ENCODE measurements at places on chromosomes 1 and 21. TPM values are rescaled to one million over a fixed set of nuclear protein-coding genes. Genes with fewer than 3 reads are reported as not detected.

The MAP1LC3C gene
- total RNA-seq, result 0.19 TPM

The ADAM15 gene
- 44.9 TPM for total RNA-seq

The NOS1AP gene
- total RNA-seq, result 2.4 TPM

GRCh38 chr21:44632067-44632466, 5.1 kb upstream of the KRTAP10-10 start:
- DNase-seq, result no peak

DNA sequence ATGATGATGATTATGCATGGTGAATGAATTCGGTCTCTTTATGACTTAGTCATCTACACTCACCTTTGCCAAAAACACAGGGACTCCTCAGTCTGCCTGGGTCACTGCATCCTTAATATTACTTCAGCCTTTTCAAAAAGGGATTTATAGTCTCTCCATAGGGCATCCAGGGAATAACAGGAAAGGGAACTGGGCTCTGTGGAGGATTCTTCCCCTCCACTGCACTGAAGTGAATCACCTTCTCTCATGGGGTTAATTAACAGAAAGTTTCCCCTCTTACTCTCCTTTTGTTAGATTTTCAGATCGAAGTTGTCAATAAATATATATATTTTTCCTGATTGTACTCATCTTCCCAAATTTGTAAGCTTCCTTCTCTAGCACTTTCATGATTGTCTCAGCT, at the start of gene OR6K3:
Gene OR6K3, minus strand, starts transcription at position 101 of the 400 bp plus-strand sequence. CDS start 2,605 bp downstream, outside the sequence.
- no peak for DNase-seq

- DNase-seq, result no peak
Measured at GRCh38 chr21:15870819-15871218, 141.0 kb downstream of the USP25 start.

DNA sequence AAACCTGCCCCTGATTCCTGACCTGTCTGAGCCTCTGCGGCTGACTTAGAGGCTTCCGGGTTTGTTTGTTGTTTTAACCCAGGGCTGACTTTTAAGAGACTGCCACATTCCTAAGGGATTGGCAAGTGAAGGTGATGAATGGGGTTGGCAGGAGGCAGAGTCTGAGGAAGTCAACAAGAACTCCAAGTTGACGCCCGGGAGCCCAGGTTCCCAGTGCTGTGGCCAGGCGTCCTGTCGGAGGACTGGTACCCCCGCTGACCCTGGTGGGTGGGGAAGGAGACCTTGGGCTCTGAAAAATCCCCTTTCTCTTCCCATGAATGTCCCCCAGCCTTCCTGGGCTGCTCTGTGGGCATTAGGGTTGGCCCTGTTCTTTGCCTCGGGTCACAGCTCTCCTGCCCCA, 19.7 kb upstream of the EPS8L3 start:
- peak; percentile 37 for DNase-seq

GRCh38 chr1:234337233-234337632, 36.0 kb upstream of the COA6 start:
- no peak for DNase-seq

GRCh38 chr1:73576083-73576482, 621.9 kb downstream of the LRRIQ3 start:
- DNase-seq, result no peak

DNA sequence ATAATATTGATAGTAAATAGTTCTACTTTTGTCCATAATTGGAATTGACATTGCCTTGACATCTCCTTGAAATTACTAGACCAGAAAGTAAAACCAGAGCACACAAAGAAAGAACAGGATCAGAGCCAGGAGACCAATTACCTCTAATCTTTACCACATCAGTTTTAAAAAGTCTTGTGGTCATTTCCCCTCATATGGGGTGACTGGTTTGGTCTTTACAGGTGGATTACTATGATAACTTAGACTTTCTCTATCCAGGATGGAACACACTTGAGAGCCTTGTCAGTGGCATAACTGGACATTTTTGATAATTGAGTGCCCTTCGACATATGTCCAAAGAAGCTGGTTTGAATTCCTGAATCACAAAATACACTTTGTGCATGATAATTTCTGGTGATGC, 1148.1 kb upstream of the NCAM2 start:
- DNase-seq, result no peak

Data from neural progenitor cell (in vitro differentiated cells).